Adrenal gland (tissue), 19 donors: ENCODE measurements at places on chromosomes 12 and 14. TPM values are rescaled to one million over a fixed set of nuclear protein-coding genes. Genes with fewer than 3 reads are reported as not detected.

DNA sequence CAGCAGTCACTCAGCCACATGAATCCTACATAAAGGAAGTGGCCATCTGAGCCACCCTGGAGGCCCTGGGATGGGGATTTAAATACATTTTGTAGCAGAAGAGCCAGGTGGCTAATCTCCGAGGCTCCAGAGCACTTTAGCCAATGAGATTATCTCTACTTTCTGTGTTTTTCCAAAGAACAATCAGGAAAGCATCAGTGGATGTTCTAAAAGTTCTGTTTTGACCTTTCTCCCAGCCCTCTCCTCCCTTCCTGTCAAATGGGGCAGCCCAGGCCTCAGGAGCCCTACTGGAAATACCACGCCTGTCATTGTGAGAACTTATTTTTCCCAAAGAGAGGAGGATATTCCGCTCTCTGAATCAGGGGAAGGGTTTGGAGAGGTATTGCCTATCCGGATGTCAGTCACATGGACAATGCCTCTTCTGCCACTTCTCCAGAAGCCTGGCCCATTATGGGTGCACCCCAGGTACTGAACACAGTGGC is 336.8 kb upstream of the FKBP4 start:
- DNase-seq = no peak

DNA sequence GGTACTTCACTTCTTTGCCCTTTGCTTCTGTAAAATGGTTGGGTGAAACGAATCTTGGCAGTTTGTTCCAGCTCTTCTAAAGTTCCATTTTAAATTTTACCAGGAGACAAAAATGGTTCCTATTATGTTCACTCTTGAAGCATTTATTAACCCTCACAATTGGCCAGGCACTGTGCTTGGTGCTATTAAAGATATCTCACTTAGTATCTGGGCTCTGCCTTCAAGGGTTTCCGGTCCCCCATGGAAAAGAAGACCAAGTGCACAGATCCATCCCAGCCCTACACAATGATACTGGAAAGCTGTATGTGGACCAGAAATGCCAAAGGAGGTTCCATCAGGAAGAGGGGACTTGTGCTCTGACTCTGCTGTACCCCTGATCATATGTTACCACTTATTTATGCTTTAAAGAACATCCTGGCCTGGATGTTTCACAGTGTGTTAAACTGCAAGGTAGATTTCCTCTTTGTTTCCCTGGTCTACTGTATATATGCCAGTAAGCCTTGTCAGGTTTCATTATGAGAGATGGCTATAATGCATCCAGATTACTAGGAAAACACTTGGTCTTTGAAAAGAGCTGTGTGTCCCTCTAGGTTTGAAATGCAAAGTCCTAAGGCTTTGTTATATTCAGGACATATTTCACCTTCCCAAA is 154.8 kb downstream of the PRKCH start:
- no peak for DNase-seq

GRCh38 chr12:57620245-57620935 is 9.2 kb downstream of the ARHGEF25 start:
- DNase-seq = no peak

DNA sequence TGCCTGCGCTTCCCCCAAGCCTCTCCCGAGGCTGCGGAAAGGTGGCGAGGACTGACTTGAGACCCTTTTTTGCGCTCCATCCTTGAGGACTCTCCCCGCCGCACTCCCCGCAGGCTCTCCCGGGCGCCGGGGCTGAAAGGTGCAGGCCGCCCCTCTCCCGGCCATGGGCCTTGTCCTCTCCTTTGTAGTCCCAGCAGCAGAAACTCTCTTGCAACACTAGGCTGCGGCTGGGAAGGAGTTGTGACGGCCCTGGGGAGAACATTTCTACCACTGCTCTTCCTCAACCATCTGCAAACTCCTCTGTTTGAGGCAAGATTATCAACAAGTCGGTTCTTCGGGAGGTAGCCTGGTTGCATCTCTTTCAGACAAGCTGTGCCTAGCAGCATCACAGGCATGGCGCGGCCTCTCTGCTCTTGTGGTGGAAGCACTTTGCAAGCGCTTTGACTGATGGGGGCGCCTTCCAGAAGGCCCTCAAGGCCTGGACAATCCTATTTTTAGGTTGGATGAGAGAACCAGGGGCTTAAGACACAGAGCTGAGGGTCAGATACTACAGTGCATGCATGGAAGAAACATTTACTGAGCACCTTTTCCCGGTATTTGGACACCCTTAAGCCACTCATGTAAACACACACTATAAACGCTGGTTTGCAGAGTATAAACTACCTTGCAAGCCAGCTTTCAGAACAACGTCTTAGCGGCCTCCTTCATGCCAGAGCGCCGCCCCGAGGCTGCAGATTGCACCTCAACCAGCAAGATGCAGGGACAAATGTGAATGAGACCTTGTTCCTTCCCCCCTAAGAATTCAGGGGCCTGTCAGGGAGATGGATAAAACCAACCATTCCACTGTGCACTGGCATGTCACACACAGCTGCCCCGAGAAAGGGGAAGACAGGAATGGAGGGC is 1.2 kb upstream of the PRIMA1 start:
- no peak for DNase-seq

- DNase-seq = no peak
These were observed 272.5 kb downstream of the SLC15A4 start for GRCh38 chr12:128551266-128551665.

DNA sequence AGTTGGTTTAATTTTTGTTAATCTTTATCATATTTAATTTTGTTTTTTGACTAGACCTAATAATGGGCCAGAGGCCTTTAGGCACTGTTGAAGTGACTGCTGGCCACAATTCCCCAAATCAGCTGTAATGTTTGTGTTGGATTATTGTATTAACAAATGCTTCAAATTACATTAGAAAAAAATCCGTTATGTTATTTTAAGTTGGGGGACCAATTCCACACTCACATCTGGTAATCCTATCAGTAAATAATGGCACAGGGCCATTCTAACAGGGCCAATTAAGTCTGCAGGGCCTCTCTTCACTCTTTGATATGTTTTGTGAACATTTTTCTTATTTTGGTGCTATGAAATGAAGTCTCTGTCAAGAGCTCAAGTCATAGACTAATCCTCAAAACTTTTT is 39.6 kb downstream of the CHST11 start:
- no peak for DNase-seq

DNA sequence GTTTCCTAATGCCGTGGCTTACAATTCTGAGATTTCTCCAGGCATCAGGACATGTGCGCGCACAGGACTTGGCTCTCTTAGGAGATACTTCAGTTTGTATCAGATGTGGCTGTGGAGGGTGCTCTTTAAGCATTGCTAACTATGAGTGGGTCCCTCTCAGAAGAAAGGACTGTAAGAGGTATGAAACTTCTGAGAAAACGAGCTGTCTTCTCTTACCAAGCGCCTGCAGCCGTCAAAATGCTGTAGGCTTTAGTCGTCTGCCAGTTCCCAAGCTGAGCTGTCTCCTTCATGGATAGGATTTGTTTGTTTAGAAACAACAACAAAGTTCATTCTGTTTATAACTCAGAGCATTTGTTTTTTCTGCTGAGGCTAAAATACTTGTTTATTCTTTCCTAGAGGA is 16.1 kb upstream of the MANSC4 start:
- no peak for DNase-seq

DNA sequence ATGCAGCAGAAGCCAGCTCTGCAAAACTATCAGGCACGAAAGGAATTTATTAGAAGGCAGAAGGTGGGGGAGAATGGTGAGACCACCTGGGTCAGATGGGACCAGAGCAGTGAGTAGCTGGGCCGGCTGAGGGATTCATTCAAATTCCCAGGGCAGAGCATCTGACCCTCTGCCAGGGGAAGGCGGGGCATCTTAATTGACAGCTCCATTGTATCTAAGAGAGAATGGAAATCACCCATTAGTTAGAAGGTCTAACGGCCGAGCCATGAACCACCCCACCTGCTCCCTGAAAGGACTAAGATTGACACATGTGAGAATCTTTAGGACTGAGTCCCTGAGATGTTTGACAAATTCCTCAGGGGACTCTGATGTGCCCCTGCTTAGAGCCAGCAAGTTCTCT is 83.7 kb downstream of the PHETA1 start:
- DNase-seq = no peak

- DNase-seq = no peak
These were observed 191.1 kb downstream of the TMX1 start for GRCh38 chr14:51431033-51431709.

DNA sequence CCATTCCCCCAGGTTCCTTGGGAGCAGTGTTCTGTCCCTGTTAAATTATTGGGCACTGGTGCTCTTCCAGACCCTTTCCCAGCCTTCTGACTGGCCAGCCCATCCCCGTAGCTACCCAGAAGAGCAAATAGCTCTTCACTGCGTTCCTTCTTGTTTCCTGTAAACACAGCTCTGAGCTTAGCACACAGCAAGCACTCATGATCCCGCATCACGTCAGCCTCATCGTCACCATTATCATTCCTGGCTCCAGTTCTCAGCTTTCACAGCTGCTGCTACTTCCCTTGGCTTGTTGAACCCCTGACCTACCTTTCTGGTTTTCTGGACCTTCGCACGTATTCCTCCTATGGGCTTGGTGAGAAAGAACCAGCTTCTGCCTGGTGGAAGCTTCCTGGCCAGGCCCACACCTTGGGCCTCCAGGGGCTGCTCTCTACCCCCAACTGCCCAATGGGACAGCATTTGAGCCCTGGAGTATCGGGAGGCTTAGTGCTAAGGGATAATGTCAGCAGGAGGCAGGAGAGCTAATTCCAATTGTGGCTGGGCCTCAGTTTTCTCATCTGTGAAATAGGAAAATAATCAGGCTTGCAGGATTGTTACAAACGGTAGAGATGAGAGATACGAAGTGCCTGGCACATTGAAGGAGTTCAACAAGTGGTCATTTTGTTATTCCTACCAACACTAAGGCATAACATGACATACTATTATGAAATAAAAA is 22.6 kb upstream of the PAPOLA start:
- DNase-seq = no peak

DNA sequence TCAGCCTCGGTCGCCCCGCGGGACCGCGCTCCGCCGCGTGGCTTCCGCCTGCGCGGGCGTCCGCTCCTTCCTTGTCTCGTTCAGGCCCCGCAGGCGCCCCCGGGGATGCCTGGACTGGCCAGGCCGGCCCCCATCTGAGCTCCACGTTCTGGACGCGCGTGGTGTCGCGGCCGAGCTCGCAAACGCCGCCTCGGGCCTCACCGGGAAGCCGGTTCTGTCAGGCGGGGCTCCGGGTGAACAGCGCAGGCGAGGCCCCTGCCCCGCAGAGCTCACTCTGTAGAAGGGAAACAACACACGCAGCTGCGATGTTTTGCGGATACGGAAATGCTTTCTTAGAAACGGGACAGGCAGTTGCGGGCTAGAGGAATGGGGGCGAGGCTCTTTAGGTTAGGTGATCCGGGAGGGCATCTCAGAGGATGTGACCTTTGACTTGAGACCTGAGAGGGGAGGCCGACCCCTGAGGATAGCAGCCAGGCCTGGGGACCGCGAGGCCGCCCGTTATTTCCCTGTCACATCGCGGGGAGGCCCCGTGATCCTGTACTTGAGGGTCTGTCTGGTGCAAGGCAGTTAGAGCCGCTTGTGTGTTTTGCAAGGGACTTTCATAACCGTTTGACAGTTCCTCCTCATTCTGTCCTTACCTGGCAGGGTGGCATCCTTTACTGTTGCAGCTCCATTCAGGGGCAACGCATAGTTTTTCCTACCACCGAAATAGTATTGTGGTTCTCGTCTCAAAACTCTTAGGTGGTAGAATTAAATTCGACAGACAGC is 584 bp downstream of the VRK1 start:
- no peak for DNase-seq

DNA sequence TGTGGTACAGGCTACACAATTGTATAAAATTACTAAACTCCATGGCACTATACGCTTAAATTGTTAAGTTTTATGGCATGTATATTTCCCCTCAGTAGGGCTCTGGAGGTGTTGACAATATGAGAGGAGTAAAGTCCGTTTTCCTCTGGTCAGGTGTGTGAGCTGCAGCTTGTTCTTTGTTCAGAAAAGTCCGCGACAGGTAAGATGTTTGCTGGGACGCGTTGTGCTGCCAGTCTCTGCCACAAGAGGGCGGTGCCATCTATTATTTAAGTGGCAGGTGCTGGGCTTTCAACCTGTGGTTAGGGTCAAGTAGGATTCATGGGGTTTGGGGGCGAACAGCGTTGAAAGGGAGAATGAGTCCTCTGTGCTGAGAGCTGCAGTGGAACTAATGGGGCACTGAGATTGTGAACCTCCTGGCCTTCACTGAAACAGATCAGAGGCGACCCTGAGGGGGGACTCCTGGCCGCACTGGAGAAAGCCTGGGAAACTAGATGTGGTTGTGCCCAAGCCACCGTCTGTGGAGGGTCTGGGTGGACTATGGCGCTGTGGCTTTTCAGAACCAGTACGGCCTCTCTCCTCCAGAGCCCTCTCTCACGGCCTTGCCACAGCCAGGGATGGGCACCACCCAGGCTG is 179.0 kb downstream of the SLC15A4 start:
- DNase-seq = peak; percentile 22

- DNase-seq = no peak
These were observed 6.5 kb downstream of the CAMKK2 start for GRCh38 chr12:121289962-121290361.

DNA sequence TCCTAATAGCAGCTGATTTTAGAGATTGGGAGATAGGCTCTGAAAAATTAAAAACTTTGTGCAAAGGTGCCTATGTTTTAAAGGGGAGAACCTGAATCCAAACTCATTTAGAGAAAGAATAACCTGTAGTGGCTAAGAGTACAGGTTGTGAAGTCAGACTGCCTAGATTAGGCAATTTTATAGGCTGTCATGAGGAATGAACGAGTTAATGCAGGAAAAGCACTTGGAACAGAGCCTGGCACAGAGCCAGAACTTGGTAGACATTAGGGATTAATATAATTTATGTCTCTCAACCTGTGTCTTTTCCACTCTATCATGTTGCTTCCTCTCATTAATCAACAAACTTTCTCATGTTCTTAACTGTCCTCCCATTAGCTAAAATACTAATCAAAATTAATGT is 98.1 kb downstream of the WIF1 start:
- DNase-seq = no peak

GRCh38 chr12:100624571-100624970 is 51.1 kb downstream of the GAS2L3 start:
- no peak for DNase-seq

- no peak for DNase-seq
These were observed 17.8 kb upstream of the CD9 start for GRCh38 chr12:6182279-6182898.

GRCh38 chr12:15453613-15454012 is 131.3 kb downstream of the PTPRO start:
- DNase-seq = no peak

GRCh38 chr12:45406988-45407850 is 191.3 kb downstream of the ANO6 start:
- peak; percentile 63 for DNase-seq

DNA sequence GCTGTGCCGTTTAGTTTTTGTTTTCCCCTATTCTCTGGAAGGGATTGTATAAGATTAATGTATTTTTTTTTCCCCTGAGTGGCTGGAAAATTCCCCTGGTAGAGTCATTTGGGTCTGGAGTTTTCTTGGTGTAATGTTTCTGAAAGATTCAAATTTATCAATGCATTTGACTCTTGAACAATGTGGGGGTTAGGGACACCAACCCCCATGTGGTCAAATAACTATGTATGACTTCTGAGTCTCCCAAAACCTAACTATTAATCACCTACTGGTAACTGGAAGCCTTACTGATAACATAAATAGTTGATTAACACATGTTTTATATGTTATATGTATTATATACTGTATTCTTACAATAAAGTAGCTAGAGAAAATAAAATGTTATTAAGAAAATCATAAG is 220.1 kb upstream of the PDE3A start:
- no peak for DNase-seq

Gene ACOT6
- polyA plus RNA-seq = 0.17 TPM

Gene ARMH4
- polyA plus RNA-seq = 8.1 TPM

Gene KLRG1
- 2.0 TPM for polyA plus RNA-seq

Gene GUCY2C
- not detected for polyA plus RNA-seq

Gene SPATA7
- 14.9 TPM for polyA plus RNA-seq

Gene GLI1
- polyA plus RNA-seq = 4.4 TPM

Gene PSMC6
- 226 TPM for polyA plus RNA-seq

Gene LHX5
- polyA plus RNA-seq = not detected
